ENCODE measurements at places on chromosomes 5 and 9.

GRCh38 chr9:83061990-83062650 lies 822 bp downstream of the RASEF start:
- DNase-seq = no peak

DNA sequence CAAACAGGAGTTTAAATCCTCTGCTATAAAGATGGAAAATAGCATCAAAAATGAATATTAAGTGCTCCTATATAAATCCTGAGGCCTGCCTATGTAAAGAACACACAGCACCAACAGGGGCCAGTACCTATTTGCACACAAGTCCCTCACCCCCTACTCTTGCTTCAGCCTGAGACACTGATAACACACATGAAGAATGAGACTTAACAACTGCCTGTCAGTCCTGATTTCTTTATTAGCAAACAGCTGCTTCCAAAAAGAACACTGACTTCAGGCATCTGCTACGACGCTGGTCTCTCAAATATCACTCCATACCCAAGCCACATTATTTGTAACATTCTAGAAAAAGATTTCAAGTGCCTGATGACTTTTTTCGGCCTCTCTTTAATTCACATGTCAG lies 55.5 kb downstream of the MYO10 start:
- no peak for DNase-seq

GRCh38 chr5:38585816-38586215 lies 29.4 kb upstream of the LIFR start:
- no peak for DNase-seq

GRCh38 chr9:13862654-13863053 lies 451.3 kb downstream of the NFIB start:
- DNase-seq = no peak

DNA sequence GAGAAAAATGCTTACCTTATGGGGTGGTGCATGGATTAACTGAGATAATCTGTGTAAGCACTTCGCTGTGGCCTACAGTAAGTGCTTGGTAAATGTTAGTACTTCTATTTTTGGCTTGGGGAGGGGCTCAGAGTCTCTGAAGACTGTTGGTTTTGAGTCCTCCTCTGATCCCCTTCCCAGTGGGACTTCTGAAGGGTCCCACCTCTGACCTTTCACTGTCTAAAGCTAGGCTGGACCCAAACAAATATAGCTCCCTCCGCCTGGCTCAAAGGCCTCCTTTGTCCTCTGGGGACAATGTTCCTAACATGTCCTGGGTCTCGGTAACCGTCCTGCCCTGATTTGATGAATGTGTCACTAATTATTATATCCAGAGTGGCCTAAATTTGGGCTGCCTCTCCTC lies 34.8 kb downstream of the CAMK2A start:
- no peak for DNase-seq

- no peak for DNase-seq
These were observed 33.0 kb downstream of the SSBP2 start for GRCh38 chr5:81717860-81718259.

Data from activated gamma-delta T cell treated with Interleukin-2 at 50 U/mL for 16 hours (primary cell).